T-cell (primary cell): ENCODE measurements at places on chromosomes 12 and 14. TPM values are rescaled to one million over a fixed set of nuclear protein-coding genes. Genes with fewer than 3 reads are reported as not detected.
A peak's percentile ranks its signal among the peaks of the same experiment; 100 is the strongest.

The ANG gene
- total RNA-seq, result 0.85 TPM

The ATG101 gene
- 25.4 TPM for total RNA-seq

The SPTLC2 gene
- 26.2 TPM for total RNA-seq

The CCDC197 gene
- total RNA-seq, result not detected

The OR6C65 gene
- not detected for total RNA-seq

The TPPP2 gene
- total RNA-seq, result not detected

GRCh38 chr12:66351301-66351700 lies 49.0 kb downstream of the HELB start:
- no peaks in the 10 kb centered on the region for H3K4me1 ChIP-seq
- H3K36me3 ChIP-seq, result no peaks in the 10 kb centered on the region
- H3K27me3 ChIP-seq, result no peaks in the 10 kb centered on the region

GRCh38 chr14:34981743-34982420 lies 910 bp upstream of the SRP54 start:
- peaks cover 28% of the 10 kb centered on the region for H3K4me1 ChIP-seq
- H3K36me3 ChIP-seq, result no peaks in the 10 kb centered on the region
- peak overlapping the region; percentile 66 for H3K4me3 ChIP-seq
- H3K27ac ChIP-seq, result peak overlapping the region; percentile 98
- H3K27me3 ChIP-seq, result no peaks in the 10 kb centered on the region

GRCh38 chr14:65622703-65623102 lies 210.2 kb downstream of the FUT8 start:
- no peak overlapping the region for H3K27ac ChIP-seq
- H3K4me3 ChIP-seq, result no peak overlapping the region
- H3K36me3 ChIP-seq, result peaks cover 4% of the 10 kb centered on the region

DNA sequence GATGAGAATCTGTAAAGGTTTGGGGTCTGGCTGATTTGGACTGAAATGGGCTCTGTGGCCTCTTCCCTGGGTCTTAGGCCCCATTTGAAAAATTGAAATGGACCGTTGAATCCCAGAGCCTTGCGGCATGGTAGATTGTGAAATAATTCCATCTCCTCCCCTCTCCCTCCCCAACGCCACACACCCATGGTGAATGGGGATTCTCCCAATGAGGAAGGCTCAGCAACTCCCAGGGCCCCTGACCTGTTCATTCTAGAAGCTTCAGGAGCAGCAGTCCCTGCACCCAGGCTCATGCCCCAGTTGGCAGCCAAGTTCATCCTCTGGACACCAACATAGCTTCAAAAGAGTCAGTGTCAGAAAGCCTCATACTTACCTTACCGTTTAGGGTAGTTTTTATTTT lies 217.4 kb downstream of the ZFP36L1 start:
- H3K27me3 ChIP-seq, result no peaks in the 10 kb centered on the region
- H3K27ac ChIP-seq, result no peak overlapping the region
- peaks cover 2% of the 10 kb centered on the region for H3K4me1 ChIP-seq
- H3K4me3 ChIP-seq, result no peak overlapping the region
- DNase-seq, result no peak
- H3K36me3 ChIP-seq, result peaks cover 3% of the 10 kb centered on the region

GRCh38 chr14:63956326-63956725 lies 103.5 kb downstream of the SYNE2 start:
- H3K27ac ChIP-seq, result no peak overlapping the region
- no peaks in the 10 kb centered on the region for H3K4me1 ChIP-seq
- H3K36me3 ChIP-seq, result no peaks in the 10 kb centered on the region
- no peak overlapping the region for H3K4me3 ChIP-seq

- H3K4me3 ChIP-seq, result no peak overlapping the region
- H3K27me3 ChIP-seq, result no peaks in the 10 kb centered on the region
- no peaks in the 10 kb centered on the region for H3K36me3 ChIP-seq
These were observed 32.8 kb downstream of the GALC start for GRCh38 chr14:87960013-87960787.

DNA sequence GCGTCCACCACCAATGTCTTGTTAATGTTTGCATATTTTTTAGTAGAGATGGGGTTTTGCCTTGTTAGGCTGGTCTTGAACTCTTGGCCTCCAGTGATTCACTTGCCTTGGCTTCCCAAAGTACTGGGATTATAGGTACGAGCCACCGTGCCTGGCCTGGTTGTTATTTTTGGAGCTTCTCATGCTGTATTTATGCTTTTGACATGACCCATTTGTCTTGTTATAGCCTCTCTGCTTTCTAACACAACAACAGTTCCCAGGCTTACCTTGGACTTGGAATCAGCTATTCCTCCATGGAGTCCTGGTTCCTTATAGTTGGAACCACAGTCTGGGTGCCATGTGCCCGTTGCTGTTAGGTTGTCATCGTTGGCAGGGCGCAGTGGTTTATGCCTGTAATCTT lies 29.7 kb downstream of the ZNF410 start:
- peaks cover 64% of the 10 kb centered on the region for H3K36me3 ChIP-seq
- no peaks in the 10 kb centered on the region for H3K4me1 ChIP-seq
- H3K27me3 ChIP-seq, result no peaks in the 10 kb centered on the region
- no peak overlapping the region for H3K27ac ChIP-seq

DNA sequence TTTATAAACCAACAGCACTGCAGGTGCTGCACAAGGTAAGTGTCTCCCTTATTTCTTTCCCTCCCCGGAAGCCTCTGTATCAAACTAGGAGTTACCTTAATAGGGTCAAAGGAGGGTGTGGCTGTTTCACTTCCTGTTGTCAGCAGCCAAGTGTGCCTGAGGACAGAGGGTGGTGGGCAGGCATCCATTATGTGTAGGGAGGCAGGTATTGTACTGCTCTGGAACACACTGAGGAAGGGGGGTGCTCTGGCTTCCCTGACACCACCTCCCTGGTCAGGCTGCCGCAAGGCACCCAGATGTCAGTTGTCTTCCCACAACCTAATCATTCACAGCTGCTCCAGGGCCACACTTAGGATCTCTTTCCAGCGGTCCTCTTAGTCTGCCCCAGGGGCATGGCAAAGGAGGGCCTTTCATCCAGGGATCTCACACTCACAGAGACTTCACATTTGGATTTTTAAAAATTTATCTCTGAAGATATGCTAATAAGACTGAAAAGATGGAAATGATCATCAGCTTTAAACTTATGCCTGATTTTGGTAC lies 132.0 kb upstream of the ARHGAP5 start:
- no peak overlapping the region for H3K4me3 ChIP-seq
- H3K4me1 ChIP-seq, result peaks cover 6% of the 10 kb centered on the region
- peak; percentile 31 for DNase-seq
- H3K36me3 ChIP-seq, result no peaks in the 10 kb centered on the region

DNA sequence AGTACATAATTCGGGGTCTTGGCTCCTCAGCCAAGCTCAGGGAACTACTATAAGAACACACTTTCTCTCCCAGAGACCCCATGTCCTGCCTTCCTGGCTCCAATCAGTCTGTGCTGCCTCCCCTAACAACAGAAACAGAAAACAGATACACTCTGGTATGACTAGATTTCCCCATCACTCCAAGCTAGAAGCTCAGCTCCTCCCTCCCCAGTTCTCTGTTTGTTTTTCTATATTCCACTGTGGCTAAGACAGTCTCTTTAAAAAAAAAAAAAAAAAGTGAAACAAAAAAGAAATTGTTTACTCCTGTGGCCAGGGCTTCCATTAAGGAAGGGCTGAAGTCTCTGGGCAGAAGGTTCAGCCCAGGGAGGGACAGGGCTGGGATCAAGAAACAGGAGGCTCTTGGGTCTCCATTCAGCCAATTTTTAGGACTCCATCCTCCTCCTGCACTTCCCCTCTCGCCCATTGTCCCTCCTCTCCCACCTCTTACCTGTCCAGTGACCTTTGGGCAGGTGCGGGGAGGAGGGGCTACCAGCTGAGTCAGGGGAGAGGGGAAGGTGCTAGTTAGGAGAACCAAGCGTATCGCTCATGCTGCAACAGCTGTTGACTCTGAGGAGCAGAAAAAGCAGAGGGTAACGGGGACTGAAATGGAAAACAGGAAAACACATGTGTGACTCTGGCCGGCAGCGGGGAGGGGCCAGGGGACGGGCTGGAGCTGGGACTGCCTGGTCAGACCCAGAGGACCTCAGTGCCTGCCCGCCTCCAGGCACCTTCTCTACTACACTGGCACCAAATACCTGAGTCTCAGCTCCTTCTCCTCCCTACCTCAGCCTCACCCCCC lies 4.1 kb upstream of the SLC7A7 start:
- no peak for DNase-seq
- no peaks in the 10 kb centered on the region for H3K36me3 ChIP-seq
- no peak overlapping the region for H3K27ac ChIP-seq
- peaks cover 4% of the 10 kb centered on the region for H3K4me1 ChIP-seq
- no peak overlapping the region for H3K4me3 ChIP-seq

- DNase-seq, result no peak
- no peaks in the 10 kb centered on the region for H3K27me3 ChIP-seq
- H3K36me3 ChIP-seq, result peaks cover 81% of the 10 kb centered on the region
- peaks cover 4% of the 10 kb centered on the region for H3K4me1 ChIP-seq
These were observed 10.5 kb downstream of the PRKAB1 start for GRCh38 chr12:119678459-119678858.

DNA sequence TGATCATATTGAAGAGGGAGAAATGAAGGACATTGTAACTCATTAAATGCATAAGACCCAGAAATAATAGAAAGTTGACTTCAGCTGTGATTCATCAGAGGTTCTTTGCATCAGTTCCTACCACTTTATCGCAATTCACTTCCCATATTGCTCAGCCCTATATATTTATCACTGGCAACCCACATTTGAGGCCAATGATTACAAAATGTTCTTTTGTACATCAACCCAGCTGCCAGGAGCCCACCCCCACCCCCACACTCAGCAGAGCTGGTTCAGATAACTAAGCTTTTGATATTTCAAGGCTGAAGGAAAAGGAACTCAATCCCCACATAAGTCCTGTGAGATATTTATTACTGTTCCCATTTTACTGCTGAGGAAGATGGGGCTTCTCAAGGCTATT lies 51.2 kb upstream of the TMPO start:
- no peaks in the 10 kb centered on the region for H3K4me1 ChIP-seq
- peaks cover 2% of the 10 kb centered on the region for H3K27me3 ChIP-seq
- H3K36me3 ChIP-seq, result no peaks in the 10 kb centered on the region
- H3K4me3 ChIP-seq, result no peak overlapping the region
- H3K27ac ChIP-seq, result no peak overlapping the region
- no peak for DNase-seq

DNA sequence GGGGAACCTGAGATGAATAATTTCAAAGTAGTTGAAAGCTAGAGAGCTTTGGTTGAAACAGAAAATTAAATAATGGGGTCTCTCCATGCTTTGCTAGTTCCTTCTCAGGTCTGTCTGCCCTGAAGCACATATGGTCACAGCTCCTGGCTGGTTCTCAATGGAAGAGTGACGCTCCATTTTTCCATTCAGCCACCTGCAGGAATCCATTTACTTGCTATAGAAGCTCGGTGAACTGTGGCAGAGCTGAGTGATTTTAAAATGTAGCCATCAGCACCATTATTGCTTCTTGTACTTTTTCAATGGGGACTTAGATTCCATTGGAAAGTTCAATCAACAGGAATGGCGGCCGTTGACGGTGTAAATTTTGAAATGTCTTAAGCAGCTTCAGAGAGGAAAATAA lies 525.2 kb downstream of the GLT1D1 start:
- no peaks in the 10 kb centered on the region for H3K36me3 ChIP-seq
- no peaks in the 10 kb centered on the region for H3K27me3 ChIP-seq
- DNase-seq, result no peak
- no peak overlapping the region for H3K4me3 ChIP-seq
- H3K27ac ChIP-seq, result no peak overlapping the region

DNA sequence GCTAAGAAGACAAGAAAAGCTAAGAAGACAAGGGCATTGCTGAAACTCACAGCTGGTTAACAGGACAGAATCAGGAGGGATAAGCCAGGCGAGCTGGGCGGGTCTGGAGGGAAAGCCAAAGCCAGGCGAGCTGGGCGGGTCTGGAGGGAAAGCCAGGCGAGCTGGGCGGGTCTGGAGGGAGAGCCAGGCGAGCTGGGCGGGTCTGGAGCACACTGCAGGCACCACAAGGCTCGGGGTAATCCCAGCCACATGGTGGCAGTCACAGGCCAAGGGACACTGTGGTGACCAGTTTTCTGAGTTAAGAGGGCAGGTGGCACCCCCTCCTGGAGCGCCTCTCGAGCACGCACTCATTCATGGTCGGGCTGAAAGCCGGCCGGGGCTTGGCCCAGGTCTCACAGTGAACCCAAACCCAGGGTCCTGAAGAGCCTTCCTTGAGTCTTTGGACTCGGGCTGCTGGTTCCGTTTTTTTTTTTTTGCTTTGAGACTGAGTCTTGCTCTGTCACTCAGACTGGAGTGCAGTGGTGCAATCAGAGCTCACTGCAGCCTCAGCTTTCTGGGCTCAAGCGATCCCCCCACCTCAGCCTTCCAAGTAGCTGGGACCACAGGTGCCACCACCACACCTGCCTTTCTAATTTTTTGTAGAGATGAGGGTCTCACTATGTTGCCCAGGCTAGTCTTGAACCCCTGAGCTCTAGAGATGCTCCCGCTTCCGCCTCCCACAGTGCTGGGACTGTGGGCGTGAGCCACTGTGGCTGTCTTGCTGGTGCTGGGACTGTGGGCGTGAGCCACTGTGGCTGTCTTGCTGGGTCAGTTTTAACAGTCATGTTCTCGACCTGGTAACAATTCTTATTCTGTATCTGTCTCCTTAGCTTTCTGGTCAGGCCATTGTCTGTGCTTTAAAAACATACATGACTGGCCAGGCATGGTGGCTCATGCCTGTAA lies 40.2 kb downstream of the HSP90AA1 start:
- no peak overlapping the region for H3K27ac ChIP-seq
- H3K4me1 ChIP-seq, result no peaks in the 10 kb centered on the region
- no peaks in the 10 kb centered on the region for H3K27me3 ChIP-seq
- no peak for DNase-seq

DNA sequence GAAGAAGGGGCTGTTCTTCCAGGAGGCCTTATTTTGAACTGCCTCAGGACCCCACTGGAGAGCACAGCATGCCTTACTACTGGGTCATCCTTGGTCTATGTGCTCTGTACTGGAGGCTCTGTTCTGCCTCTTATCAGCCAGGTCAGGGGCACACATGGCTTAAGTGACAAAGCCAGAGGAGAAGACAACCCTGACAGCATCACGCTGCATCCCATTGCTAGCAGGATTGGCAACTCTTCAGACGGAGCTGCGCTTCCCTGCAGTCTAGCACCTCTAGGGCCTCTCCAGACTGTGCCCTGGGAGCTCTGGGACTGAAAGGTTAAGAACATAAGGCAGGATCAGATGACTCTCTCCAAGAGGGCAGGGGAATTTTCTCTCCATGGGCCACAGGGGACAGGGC lies 17.3 kb upstream of the TIGAR start:
- H3K27me3 ChIP-seq, result no peaks in the 10 kb centered on the region
- no peak overlapping the region for H3K27ac ChIP-seq
- H3K4me1 ChIP-seq, result no peaks in the 10 kb centered on the region
- H3K4me3 ChIP-seq, result no peak overlapping the region
- no peak for DNase-seq

- no peak overlapping the region for H3K27ac ChIP-seq
- no peaks in the 10 kb centered on the region for H3K36me3 ChIP-seq
- no peak for DNase-seq
- H3K4me1 ChIP-seq, result no peaks in the 10 kb centered on the region
- H3K4me3 ChIP-seq, result no peak overlapping the region
These were observed 123.4 kb downstream of the CCDC91 start for GRCh38 chr12:28313631-28314030.

DNA sequence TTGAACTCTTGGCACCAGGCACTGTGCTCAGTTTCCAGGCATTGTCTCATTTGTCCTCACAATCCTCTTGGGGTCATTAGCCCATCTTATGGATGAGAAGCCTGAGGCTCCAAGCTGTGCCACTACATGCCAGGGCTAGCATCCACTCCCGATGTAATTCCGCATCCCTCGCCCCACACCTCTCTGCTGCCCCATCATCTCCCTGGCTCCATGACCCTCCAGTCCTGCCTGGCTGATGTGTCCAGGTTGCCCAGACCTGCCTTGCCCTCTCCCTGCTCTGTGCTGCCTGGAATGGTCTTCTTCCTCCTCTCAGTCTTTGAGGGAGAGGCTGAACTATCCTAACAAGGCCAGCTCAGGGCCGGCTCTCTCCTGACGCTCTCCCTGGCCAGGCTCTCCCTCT lies 27.5 kb downstream of the PIGH start:
- no peak overlapping the region for H3K4me3 ChIP-seq
- no peak overlapping the region for H3K27ac ChIP-seq
- H3K4me1 ChIP-seq, result no peaks in the 10 kb centered on the region
